Erythroblast (primary cell): ENCODE measurements at places on chromosomes 11 and 22.

DNA sequence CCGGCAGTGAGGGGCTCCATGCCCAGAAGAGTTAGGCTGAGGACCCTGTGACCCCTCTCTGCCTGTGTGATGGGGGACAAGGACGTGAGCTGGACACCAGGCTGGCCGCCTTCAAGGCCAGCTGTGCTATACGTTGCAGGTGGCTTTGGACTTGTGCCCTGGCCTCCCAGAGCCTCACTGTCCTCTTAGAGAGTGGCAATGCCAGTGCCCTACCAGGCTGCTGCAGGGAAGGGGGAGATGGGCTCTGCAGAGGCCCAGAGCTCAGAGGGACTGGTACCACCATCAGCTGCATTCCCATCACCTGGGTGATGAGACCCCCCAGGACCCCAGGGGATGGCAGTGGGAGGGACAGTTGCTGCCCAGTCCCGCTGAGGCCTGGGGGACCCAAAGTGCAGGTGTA is 90.4 kb upstream of the SHISAL1 start:
- DNase-seq = no peak

GRCh38 chr22:36991206-36991605 is 28.0 kb downstream of the TST start:
- peak; percentile 39 for DNase-seq

- DNase-seq = peak; percentile 39
Observed at GRCh38 chr11:72609045-72609444, 65.2 kb downstream of the PDE2A start.

DNA sequence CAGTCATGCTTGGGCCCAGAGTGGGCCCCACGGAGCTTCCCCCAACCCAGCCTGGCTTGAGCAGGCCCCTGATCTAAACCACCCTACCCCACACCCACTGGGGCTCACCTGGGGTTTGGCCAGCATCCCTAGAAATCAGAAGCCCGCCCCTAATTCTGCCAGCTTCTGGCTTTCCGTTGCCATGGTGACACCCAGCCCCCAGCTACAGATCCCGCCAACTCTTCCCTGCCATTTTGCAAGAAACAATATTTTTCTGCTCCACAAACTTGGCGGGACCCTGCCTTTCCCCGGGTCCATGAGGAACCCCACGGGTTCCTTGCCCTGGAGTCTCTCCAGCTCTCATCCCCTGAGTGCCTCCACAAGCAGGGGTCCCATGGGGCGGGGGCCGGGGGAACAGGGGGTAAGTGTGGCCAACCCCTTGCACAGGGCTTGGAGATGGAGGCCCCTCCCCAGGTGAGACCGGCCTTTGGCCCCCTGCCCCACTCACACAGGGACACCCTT is 90.0 kb downstream of the CDKN1C start:
- DNase-seq = no peak
